Endothelial cell (in vitro differentiated cells): ENCODE measurements at places on chromosomes 1 and 21.
A peak's percentile ranks its signal among the peaks of the same experiment; 100 is the strongest.

DNA sequence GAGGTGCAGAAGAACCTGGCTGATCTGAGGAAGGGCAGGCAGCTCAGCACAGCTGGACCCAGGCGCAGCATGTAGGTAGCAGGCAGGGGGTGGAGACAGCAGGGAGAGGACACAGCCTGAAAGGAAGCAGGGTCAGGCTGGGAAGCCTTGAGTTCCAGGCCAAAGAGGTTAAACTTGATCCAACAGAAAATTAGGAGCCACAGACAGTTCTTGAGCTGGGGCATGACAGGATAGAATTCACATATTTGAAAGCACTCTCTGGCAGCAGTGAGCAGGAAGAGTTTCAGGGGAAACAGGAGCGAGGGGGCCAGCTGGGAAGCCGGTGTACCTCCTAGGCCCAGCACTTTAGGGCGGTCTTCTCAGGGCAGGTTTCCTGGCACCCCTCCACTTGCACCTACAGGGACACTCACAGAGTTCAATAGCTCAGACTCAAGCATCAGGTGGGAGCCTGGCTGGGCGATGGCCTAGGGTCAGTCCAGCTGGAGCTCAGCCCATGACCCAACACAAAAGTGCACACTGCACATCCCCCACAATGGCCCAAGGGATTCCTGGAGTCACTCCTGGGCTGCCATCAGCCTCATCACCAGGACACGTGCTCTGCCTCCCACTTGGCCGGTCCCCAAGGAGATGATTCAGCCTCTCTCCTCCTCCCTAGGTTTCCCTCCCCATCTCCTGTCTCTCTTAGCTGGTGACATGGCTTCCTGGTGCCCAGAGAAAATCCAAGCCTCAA lies 22.7 kb downstream of the MATN1 start:
- DNase-seq: no peak

DNA sequence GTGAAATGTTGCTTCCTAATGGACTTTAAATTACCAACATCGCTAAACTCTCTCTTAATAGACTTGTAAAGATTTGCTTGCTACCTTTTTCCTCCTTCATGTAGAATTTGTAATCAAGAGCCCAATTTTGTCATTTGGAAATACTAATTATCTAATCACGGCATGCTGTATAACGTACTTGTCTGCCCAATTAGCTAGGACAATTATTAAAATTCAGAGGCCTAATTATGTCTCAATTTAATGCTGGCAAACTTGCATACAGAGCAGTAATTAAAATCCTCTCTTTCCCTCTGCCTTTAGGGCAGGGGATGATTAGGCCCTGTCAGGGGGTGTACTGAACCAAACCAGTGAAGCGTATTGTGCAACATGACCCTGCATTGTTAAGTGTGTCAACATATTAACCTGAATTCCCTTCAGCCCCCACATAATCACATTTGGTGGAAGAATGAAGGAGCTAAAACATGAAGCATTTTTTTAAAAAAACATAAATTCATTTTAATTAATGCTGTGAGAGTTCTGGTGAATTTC lies 137.4 kb upstream of the BARHL2 start:
- DNase-seq: no peak

- DNase-seq: no peak
These were observed 956 bp downstream of the URB2 start for GRCh38 chr1:229627003-229627402.

GRCh38 chr1:155077346-155077745 lies 1.3 kb upstream of the EFNA3 start:
- no peak for DNase-seq

GRCh38 chr1:13564073-13564472 lies 19.6 kb upstream of the PDPN start:
- DNase-seq: no peak

DNA sequence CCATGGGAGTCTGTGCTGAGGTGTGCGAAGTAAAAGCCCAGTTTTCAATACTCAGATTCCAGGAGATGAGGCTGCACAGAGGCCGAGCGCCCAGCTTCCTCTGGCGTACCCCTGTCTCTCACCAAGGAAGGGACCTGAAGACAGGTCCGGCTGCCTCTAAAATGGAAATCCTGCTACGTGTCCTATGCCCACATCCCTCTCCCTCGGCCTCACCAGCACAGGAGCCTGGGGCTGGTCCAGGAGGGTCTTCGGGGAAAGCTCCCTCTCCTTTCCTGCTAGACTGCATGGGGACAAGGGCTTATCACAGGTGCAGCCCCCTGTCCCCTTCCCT lies 392 bp downstream of the MRPL55 start:
- no peak for DNase-seq

- DNase-seq: no peak
These were observed 57.7 kb upstream of the NUF2 start for GRCh38 chr1:163263818-163264655.

GRCh38 chr21:35838987-35839763 lies 221.2 kb downstream of the SETD4 start:
- no peak for DNase-seq

DNA sequence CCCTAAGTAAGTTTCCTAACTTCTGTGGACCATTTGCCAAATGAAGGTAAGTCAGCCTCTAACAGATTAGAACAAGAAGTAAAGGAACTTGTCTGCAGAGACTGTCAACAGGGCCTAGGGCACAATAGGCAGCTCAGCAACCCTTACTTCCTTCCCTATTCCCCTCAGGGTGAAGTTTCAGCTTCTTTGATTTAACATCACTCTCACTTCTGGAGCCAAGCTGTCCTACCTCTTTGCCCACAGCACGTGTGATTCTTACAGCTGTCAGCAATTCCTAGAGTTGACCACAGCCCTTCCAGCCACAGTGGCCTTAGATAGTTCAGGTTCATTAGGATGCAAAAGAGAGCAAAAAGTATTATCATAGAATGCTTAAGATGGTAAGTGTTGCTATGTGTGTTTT lies 7.6 kb upstream of the EIF4G3 start:
- DNase-seq: no peak

- no peak for DNase-seq
These were observed 76.2 kb upstream of the TENT5C start for GRCh38 chr1:117529683-117530082.

GRCh38 chr1:27832762-27833161 lies 2.2 kb downstream of the PPP1R8 start:
- no peak for DNase-seq

DNA sequence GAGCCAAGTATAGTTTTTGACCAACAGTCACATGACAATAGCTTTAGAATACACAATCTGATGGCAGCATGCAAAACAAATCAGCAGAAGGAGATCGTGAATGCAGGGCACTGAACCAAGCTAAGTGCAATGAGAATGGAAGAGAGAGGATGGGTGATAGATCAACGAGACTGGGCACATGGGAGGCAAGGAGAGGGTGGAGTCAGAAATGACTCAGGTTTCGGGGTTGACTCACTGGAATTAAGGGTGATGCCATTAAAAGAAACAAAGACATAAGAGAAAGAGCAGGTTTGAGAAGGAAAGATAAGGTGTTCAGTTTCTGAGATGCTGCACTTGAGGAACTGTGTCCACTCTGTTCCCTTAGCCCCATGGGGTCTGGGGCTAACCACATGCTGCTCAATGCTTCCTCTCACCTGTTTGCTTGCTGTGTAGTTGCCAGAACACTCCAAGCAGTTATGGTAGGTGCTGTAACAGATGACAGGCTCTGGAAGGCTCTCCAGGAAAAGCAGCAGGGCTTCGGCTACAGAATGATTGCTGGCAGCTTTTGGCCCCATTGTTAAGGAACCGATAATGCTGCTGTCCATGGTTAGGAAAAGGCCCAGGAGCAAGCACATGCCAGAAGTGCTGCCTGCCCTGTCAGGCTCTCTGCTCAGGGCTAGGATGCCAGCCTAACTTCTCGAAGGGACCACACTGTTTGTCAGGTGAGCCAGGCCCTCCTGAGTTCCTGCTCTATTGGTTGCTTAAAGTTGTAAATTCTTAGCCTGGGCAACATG lies 6.1 kb upstream of the MTF1 start:
- no peak for DNase-seq

DNA sequence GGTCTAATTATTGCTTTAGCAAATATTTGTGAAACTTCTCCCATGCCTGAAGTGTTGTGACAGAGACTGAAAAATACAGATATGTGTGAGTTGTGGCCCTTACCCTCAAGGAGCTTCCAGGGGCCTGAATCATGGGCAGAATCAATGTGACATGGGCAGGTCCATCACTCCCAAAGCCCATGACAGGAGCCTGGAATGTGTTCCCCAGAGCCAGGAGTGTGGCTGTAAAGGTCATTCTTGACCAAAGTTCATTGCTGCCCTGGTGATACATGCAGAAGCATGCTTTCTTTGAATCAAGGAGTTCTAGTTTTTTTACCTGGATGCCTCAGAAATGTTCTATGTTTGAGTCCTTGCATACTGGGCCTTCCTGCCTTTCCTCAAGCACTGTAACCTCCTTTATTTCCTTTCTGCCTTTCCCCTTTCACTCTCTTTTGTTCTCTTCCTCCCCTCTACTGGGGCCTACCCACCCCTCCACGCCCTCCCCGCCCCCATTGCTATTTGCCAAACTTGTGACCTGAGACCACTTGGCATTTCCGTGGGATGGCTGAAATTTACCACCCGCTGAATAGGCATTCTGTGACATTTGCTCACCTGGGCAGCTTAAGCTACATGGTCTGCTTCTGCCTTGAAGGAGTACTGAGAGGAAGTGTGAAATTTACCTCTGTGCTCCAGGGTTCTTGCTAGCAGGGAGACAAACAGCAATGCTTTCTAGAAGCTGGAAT lies 19.7 kb downstream of the PBX1 start:
- no peak for DNase-seq

DNA sequence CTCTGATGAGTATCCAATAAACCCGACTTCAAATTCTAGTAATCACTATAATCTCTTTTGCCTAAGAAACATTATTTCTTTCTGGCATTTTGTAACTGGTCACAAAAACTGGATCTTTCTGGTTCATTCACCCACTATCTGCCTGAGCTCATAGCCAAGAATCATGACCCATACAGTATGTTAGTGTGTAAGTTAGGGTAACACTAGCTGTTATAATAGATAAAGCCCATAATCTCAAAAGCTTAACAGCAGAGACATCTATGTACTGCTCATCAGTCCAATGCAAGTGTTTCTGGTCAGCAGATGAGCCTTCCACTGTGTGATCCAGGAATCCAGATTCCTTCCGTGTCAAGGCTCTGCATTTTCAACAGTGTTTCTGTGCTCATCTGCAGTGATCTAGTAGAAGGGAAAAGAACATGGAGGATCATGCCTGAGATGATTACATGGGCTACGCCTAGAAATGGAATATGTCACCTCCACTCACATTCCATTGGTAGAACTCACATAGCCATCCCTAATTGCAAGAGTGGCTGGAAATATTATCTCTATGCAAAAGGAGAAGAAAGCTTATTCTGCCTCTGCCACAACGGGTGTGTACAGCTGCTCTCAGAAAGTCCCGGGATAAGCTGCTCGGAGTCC lies 27.7 kb downstream of the RRAGC start:
- DNase-seq: no peak

DNA sequence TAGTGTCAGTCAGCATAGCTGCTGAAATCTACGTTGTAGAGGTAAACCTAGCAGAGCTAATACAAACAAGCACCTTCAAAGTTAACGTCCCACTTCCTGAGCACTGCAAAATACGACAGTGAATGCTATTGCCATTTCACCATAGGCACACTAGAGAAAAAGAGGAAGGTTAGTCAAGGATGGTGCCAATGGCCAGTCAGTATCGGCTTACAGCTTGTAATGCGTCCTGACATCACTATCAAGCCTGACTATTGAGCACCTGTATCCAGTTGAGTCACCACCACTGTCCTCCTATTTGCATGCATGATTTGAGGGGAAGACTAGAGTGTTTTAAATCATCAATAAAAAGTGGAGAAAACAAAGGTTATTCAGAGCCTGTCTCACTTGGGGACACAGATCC lies 34.4 kb downstream of the NUCKS1 start:
- DNase-seq: no peak

DNA sequence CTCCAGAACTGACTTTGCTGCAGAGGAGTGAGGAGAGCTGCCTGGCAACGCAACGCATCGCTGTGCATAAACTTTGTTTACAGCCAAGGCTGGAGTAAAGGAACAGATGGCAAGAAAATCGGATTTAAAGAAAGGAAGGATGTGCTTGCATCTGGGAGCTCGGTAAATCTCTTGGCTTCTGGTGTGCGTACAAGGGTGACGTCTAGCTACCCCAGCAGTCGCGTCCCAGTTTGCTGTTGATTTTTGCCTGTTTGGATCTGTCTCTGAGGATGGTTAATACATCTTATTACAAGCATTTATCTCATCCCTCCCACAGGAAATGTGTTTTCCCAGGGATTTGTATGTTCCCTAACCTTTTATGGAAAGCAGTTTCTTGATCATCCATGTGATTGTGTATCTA lies 73.3 kb upstream of the RALGPS2 start:
- DNase-seq: no peak

GRCh38 chr1:37634244-37634991 lies at the start of gene RSPO1:
Gene RSPO1 (minus strand): TSS chr1:37634892. CDS start chr1:37629661, 5,231 bp downstream.
- peak; percentile 20 for DNase-seq

GRCh38 chr1:117240547-117240946 lies 29.8 kb upstream of the VTCN1 start:
- no peak for DNase-seq

GRCh38 chr1:51729156-51729823 lies 112.4 kb downstream of the OSBPL9 start:
- DNase-seq: peak; percentile 88

- no peak for DNase-seq
These were observed 21.0 kb downstream of the C1orf87 start for GRCh38 chr1:60052601-60053000.

- DNase-seq: no peak
These were observed 46.8 kb downstream of the PKNOX1 start for GRCh38 chr21:43021191-43021590.

- no peak for DNase-seq
These were observed 12.5 kb downstream of the TMEM81 start for GRCh38 chr1:205071801-205072200.

DNA sequence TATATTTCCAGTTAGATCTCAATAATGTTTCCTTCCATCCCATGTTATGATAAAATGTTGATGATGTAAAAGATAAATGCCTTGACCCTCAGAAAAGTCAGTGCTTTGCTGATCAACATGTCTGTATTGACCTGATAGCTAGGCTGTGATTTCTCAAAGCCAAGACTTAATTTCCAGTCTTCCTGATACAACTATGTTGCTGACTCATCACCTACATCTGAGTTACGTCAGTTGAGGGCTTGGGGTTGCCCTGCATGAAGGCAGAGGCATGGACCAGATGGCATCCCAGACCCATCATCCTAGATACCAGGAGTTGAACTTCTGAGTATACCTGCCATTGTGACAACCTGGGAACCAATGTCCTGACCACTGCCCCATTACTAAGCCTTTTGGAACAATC lies 4.8 kb downstream of the LCE1D start:
- DNase-seq: no peak

GRCh38 chr1:17335821-17336710 lies 28.1 kb downstream of the PADI4 start:
- peak; percentile 87 for DNase-seq

DNA sequence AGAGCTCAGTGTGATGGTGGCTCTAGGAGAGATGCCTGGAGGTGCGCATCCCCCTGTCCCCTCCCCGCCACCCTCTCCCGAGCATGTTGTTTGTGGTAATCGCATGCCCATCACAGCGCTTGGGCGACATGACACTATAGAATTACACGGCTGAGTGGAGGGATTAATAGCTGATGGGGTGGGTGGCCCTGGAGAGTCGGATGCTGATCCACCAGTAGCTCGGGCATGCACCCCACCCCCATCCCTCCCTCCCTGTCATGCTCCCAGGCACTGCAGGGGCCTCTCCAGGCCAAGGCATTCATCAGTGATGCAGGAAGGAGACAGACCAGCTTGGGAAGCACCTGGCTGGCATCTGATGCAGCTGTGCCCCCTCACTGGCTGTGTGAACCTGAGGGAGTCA lies 159.0 kb upstream of the IGSF21 start:
- DNase-seq: no peak
